ENCODE measurements at places on chromosomes 3 and 15.

DNA sequence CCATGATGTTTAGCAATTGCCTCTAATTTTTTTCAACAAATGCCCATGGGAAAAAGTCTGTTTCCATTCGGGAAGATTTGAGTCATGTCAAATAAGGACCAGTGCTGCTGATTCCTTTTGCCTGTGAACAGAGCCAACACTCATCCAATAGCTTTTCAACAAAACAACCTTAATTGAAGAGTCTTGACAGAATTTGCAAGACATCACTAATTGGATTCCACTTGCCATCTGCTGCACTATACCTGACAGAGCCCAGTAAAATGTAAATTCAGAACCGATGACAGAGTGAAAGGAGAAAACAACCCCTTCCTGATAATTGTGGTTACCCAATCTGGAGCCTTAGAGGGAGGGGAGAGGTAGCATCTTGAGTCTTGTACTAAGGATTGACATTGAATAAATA is 426.7 kb downstream of the AGBL1 start:
- H3K4me1 ChIP-seq, result no peaks in the 10 kb centered on the region
- H3K4me3 ChIP-seq, result no peak overlapping the region
- H3K27ac ChIP-seq, result no peak overlapping the region
- H3K36me3 ChIP-seq, result no peaks in the 10 kb centered on the region

DNA sequence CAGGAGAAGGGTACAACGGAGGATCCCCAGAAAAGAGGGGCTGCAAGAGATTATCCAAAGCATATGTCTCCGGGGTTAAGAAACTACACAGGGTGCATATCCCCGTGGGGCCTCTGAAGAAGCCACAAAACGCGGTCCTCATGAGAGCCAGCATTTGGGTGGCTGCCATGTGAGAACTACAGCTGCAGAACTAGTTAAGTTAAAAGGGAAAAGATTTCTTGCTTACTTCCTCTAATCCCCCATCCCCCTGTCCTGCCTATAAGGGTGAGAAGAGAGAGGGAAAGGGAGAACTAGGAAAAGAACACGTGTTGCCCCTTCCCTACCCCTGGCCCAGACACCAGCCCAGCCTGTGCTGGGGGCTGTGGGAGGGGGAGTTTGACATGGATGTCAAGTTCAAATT is 70.4 kb upstream of the PCSK6 start:
- no peaks in the 10 kb centered on the region for H3K27me3 ChIP-seq
- no peaks in the 10 kb centered on the region for H3K4me1 ChIP-seq
- H3K36me3 ChIP-seq, result no peaks in the 10 kb centered on the region
- no peak overlapping the region for H3K4me3 ChIP-seq
- no peak overlapping the region for H3K27ac ChIP-seq

GRCh38 chr15:25874379-25874778 is 11.3 kb upstream of the ATP10A start:
- H3K4me1 ChIP-seq, result no peaks in the 10 kb centered on the region
- no peaks in the 10 kb centered on the region for H3K36me3 ChIP-seq
- H3K27me3 ChIP-seq, result no peaks in the 10 kb centered on the region
- H3K27ac ChIP-seq, result no peak overlapping the region
- H3K4me3 ChIP-seq, result no peak overlapping the region
- no peak for DNase-seq

DNA sequence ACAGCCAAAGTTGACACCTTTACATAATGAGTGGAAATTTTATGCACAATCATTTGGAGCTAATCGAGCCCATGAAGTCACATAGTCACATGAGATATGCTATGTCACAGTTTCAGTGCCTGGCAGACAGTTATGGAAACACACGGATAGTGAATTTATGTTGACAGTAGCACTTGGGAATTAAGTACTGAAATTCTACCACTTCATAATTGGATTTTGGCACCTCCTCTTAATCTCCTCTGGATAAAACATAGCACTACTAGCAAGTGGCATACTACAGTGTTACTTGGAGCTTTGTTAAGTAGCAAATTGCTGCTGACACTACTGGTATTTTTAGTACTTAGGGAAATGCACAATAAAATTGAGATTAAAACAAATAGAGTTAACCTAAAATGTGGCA is 1679.4 kb downstream of the OTOL1 start:
- H3K27ac ChIP-seq, result no peak overlapping the region
- H3K4me1 ChIP-seq, result no peaks in the 10 kb centered on the region
- DNase-seq, result no peak
- H3K4me3 ChIP-seq, result no peak overlapping the region
- H3K27me3 ChIP-seq, result no peaks in the 10 kb centered on the region

DNA sequence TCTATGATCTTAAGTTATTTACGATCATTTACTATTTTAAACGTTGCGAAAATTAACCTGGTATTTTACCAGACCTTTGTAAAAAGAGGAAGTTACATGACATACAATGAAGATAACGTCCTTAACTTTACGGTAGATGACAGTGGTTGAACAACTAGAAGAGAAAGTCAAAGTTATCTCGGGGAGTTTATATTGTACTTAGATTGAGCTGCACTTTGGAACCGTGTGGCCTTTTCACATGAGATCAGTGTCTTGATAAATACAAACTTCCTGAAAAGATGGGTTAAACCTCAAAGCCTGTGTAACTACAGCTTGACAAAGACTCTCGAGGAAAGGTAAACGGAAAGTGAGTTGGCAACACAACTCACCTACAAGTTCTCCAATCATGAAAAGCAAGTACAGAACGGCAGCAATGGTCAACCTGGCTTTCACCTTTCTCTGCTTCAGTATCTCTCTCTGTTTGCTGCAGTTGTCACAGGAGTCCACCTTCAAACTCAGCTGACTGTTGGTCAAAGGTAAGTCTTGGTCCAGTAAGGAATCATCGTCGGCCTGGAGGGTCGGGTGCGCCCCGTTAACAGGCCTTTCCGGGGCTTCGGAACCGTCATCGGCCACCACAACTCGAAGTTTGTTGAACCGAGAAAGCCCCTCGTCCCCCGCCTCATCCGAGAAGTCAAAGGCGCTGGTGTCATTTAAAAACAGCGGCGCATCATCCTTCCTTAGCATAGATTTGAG is 793 bp downstream of the SLC30A4 start:
- peaks cover 7% of the 10 kb centered on the region for H3K4me1 ChIP-seq
- peaks cover 43% of the 10 kb centered on the region for H3K27me3 ChIP-seq
- no peaks in the 10 kb centered on the region for H3K36me3 ChIP-seq

DNA sequence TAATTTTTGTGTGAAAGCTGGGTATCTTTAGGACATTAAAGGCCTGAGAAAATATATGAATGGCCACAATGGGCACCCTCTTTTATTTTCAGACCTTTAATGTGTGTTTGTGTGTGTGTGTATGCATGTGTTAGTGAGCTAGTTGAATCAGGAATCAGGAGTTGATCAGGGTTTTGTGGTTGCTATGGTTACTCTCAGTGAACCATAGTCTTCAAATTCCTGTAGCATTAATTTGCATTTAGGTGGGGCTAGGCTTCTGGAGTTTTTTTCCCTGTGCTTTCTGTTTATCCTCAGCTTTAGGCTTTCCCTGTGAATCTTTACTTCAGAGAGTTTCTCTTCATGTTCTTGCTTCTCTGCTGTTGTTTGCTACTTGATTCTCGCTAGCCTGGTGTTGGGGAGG is 122.0 kb upstream of the ONECUT1 start:
- H3K4me1 ChIP-seq, result peaks cover 4% of the 10 kb centered on the region
- DNase-seq, result no peak
- no peaks in the 10 kb centered on the region for H3K36me3 ChIP-seq
- H3K27ac ChIP-seq, result no peak overlapping the region

DNA sequence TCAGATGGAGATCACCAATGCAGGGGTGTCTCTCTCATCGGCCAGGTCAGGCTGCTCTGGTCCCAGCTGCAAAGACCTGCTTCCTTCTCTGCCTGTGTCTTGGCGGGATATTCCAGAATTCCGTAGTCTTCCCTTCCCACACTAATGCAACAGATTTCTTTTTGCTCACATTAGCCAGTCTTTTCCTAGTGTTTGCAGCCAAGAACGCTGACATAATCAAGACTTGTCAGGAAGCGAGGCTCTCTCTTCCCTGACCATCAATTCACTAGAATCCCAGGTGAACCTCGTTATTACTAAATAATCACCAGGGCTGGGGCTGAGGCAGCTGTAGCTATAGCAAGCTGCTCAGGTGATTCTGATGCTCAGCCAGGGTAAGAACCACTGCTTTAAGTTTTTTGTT is 43.2 kb upstream of the ACKR4 start:
- H3K4me1 ChIP-seq, result no peaks in the 10 kb centered on the region
- no peak for DNase-seq
- no peak overlapping the region for H3K4me3 ChIP-seq
- no peaks in the 10 kb centered on the region for H3K27me3 ChIP-seq
- H3K27ac ChIP-seq, result no peak overlapping the region

- no peaks in the 10 kb centered on the region for H3K36me3 ChIP-seq
- no peak overlapping the region for H3K4me3 ChIP-seq
- H3K27me3 ChIP-seq, result no peaks in the 10 kb centered on the region
- no peaks in the 10 kb centered on the region for H3K4me1 ChIP-seq
Measured at GRCh38 chr15:98144388-98144787, 183.9 kb downstream of the ARRDC4 start.

- H3K27me3 ChIP-seq, result no peaks in the 10 kb centered on the region
- H3K27ac ChIP-seq, result no peak overlapping the region
- no peak overlapping the region for H3K4me3 ChIP-seq
- DNase-seq, result no peak
Measured at GRCh38 chr15:47356297-47356696, 361.0 kb upstream of the SEMA6D start.

GRCh38 chr3:31880020-31880419 is 101.0 kb downstream of the OSBPL10 start:
- no peak overlapping the region for H3K27ac ChIP-seq
- H3K36me3 ChIP-seq, result no peaks in the 10 kb centered on the region
- H3K27me3 ChIP-seq, result no peaks in the 10 kb centered on the region
- no peak for DNase-seq
- H3K4me3 ChIP-seq, result no peak overlapping the region

DNA sequence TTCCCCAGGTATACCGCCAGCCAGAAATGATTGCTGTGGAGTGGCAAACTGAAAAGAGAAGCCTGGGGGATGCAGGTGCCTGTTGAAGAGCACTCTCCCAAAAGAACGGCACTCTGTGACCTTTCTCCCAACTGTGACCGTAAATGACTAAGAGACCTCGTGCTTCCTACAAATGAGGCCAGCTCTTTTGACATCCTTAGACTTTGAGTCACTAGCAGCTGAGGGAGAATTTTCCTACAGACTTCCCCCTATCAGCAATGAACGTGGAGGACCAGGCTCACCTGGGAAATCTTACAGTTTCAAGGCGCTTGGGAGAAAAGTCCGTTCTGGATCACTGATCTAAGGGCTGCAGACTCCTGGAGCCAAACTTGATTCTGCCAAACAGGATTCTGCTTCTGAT is 8.6 kb downstream of the AQP9 start:
- H3K4me1 ChIP-seq, result peaks cover 4% of the 10 kb centered on the region
- no peak for DNase-seq
- H3K4me3 ChIP-seq, result no peak overlapping the region
- H3K27ac ChIP-seq, result no peak overlapping the region

DNA sequence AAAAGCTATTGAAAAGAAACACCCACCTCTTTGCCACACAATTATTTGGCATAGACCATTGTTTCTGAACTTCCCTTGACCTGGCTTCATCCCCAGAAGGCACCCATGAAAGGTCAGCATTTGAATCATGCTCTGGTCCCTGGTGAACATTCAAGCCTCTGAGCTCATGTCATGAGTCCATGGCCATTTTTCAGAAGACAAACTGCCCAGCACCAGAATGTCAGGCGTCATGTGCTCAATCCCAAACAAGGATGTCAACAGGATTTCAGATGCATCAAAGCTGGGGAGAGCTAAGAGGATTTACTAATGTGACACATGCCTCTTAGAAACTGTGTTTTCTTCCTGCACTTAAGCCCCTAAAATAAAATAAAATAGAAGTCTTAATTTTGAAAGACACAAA is 41.3 kb downstream of the TMED3 start:
- no peaks in the 10 kb centered on the region for H3K36me3 ChIP-seq
- no peak overlapping the region for H3K27ac ChIP-seq
- H3K4me3 ChIP-seq, result no peak overlapping the region
- no peaks in the 10 kb centered on the region for H3K27me3 ChIP-seq
- no peak for DNase-seq

DNA sequence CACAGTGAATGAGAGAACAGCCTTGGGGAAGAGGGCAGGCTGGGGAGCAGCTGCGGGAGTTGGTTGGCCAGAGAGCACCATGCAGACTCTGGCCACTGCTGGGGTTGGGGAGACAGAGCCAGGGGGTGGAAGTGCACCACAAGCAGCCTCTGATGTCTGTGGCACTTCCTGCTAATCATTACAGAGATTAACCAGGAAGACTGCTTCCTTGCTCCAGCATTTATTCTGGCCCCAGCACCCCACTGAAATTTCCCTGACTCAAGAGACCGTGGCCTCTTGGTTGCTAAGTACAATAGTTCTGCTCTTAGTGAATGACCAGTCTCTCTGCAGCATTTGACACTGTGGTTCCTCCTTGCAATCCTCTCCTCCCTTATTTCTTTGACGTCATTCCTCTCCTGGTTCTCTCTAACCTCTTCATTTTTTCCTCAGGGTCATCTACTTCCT is 266.2 kb upstream of the ROPN1 start:
- no peaks in the 10 kb centered on the region for H3K36me3 ChIP-seq
- H3K4me3 ChIP-seq, result no peak overlapping the region
- no peaks in the 10 kb centered on the region for H3K27me3 ChIP-seq

DNA sequence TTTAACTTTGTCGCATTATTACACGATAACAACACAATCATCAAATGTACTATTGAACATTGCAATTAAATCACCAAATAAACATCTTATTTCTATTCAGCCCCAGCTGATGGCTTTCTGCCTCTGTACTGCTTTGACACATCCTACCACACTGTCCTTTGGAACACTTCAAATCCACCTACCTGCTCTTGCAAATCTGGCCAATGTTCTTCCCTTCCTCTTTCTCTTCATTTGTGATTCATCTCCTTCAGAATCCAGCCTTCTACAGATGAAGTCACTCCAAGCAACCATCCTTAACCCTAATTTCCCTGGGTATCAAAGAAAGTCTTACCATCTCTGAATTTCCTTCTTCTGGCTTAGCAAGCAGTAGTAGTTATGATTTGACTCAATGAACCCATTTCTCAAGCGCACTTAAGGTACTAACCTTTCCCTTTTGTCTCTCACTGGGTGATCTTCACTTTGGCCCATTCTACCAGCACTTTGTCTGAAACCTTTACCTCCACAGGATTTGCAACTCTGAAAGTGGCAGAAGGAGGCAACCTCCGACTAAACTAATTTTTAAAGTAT is 502.9 kb downstream of the FOXP1 start:
- H3K4me3 ChIP-seq, result no peak overlapping the region
- no peak overlapping the region for H3K27ac ChIP-seq
- peaks cover 10% of the 10 kb centered on the region for H3K4me1 ChIP-seq
- no peaks in the 10 kb centered on the region for H3K27me3 ChIP-seq

DNA sequence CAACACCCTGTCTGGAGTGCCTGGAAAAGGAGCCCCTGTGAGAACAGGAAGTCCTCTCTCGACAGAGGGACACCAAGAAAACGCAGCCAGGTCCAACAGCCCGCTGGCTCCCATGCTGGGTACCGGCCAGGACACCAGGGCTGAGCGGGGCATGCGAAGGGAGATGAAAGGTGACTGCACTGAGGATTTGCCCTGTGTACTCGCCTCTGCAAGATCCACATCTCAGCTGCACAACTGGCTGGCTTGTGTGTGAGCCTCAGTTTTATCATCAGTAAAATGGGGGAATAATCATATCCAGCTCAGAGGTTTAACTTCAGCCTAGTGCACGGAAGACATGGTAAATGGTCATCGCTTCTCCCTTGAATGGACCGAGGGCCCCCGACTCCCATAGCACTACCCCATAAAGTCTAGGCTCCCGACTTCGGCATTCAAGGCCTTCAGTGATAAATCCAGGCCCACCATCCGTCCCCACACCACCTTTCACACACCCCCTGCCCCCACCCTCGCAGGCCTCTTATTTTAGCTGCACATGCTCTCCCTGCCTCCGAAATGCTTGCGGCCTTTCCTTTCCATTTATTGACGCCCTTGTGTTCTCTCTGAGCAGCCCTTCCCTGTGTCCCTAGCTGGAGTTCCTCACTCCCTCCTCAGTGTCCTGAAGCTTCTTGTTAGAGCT is 15.8 kb downstream of the ISG20 start:
- peaks cover 10% of the 10 kb centered on the region for H3K4me1 ChIP-seq
- no peaks in the 10 kb centered on the region for H3K36me3 ChIP-seq
- DNase-seq, result no peak
- H3K27ac ChIP-seq, result no peak overlapping the region

Data from neuronal stem cell (in vitro differentiated cells).